Panc1 (cell line): ENCODE measurements at places on chromosomes 3 and 15.

DNA sequence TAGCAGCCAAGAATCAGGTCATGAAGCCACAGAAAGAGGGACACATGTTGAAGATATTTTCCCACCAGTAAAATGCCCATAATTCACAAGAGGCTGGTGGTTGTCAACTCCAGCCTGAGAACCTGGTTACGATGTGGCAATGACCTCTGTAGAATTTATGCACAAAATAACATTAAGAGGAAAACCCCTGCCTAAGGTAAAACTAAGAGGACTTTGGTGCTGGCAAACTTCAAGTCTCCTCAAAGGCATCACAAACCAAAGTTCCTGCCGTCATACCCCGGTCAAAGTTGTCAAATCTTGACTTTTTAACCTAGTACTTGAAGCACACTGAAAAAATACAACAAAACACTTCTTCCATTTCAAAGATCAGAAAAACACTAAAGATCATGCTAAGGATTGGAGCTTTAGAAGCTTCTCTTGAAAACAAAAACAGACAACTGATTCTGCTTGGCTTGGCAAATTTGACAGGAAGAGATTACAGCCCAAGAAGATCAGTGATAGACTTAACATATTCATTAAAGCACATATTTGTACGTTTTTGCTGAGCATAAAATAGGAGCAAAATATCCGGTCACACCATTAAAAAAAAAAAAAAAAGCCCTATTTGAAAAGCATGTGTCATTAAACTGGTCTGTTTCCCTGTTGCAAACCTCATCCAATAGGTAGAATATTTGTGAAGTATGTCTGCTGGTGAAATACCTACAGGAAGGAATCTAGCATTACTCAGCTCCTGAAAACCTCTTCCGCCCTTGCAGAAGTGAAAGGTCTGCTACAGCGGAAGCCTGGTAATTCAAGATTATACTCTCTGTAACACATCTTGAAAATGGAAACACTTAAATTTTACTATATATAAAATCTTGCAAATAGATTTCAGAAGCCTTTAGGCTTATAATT is 22.8 kb downstream of the EIF4E3 start:
- no peak for DNase-seq

- no peak for DNase-seq
Measured at GRCh38 chr3:16130066-16130465, 44.4 kb upstream of the GALNT15 start.

GRCh38 chr3:42651248-42652091 is 2.0 kb upstream of the ZBTB47 start:
- no peak for DNase-seq

- no peak for DNase-seq
Measured at GRCh38 chr3:64120876-64121275, 97.6 kb upstream of the PSMD6 start.

- DNase-seq: no peak
Measured at GRCh38 chr15:52466134-52466701, 62.5 kb downstream of the MYO5A start.

GRCh38 chr3:168517249-168518071 is 421.7 kb upstream of the GOLIM4 start:
- no peak for DNase-seq

DNA sequence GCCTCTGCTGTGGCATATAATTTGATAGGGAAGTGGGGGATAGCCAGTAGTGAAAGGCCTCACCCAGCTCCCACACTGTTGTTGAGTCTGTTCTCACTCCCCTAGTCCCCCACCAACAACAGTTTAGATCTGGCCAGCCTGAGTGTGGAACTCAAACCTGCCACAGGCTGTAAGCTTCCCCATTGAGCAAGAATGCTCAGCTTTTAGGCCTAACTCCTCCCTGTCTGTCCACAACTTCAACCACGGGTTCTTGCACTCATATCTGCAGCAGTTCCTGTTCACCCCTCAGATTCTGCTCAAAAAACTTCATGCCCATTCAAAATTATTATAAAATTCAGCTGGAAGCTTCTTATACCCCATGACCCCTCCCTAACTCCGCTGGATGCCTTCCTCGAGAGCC is 975.1 kb downstream of the NSUN3 start:
- DNase-seq: no peak

DNA sequence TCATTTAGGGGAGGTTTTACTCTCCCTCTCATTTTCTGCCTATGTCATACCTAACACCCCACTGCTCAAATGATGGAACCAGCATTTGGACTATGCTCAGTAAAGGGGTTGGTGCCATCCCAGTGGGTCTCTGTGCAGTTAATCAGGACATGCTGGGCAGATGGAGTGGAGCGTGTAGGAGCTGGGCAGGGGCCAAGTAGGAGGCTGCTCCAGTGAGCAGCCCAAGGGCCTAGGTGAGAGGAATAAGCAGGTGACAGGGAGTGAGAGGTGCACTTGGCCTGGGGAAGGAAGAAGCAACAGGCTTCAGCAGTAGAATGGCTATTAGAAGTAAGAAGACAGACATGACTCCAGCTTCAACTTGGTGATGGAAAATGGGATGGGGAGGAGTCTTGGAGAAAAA is 72.2 kb downstream of the EPHB1 start:
- DNase-seq: no peak

- DNase-seq: no peak
Measured at GRCh38 chr15:60128000-60128376, 123.9 kb downstream of the FOXB1 start.

- no peak for DNase-seq
Measured at GRCh38 chr3:14401692-14402303, 608 bp upstream of the SLC6A6 start.

GRCh38 chr3:59546522-59546921 is 496.7 kb upstream of the CFAP20DC start:
- no peak for DNase-seq

GRCh38 chr15:60006873-60007272 is 2.8 kb downstream of the FOXB1 start:
- DNase-seq: no peak

DNA sequence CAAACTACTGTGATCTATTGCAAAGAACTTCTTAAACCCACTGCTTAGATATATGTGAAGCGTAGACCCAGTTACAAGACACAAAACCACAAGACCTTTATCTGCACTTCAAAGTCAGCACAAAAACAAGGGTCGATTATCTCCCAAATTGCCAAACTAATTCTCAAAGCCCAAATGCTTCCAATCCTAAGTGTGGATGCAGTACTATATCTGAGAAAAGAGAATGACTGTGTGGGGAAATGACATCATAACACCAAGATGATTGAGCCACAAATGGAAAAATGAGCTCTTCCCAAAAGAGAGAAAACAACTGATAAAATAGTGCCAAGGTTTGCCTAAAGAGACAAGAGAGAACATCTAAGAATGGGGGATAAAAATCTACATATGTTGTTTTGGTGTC is 86.2 kb downstream of the MEIS2 start:
- DNase-seq: no peak

- DNase-seq: no peak
Measured at GRCh38 chr15:54789376-54789775, 407.4 kb downstream of the RSL24D1 start.

GRCh38 chr3:78116874-78117273 is 1077.0 kb downstream of the ROBO2 start:
- DNase-seq: no peak

GRCh38 chr15:31869686-31870307 is 160.5 kb upstream of the CHRNA7 start:
- no peak for DNase-seq

DNA sequence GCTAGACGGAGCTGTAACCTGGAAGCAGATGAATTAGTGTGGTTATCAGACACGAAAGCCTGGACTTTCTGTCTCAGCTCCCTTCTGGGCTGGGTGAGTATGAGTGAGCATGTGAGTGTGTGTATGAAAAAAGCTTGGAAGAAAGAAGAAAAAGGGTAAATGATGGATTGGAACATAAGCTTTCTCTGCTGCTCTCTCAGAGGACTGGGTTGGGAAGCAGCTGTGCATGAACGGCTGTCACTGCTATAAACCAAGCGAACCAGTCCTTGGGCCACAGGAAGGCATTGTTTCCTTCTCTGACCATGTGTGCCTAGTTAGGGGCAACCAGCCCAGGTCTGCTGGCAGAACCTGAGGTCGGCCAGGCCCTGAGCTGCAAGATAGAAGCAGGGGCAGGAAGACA is 37.0 kb downstream of the UMPS start:
- DNase-seq: no peak

- no peak for DNase-seq
Measured at GRCh38 chr15:35455201-35455600, 90.8 kb downstream of the DPH6 start.

DNA sequence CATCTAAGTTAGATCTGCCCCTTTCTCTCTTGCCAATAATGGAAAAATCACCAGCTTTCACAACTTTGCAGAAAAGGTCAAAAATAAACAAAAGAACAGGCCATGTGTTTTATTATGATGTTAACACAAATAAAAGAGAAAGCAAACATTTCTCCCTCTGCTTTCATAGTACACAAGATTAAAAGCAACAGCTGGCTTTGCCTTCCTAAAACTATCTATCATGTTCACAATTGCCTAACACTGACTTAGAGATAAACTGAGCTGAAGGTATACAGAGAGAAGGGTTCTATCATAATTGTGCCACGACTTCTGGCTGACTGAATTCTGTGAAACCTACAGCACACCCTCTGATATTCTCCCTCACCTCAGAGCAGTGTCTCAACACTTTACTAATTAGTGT is 29.4 kb downstream of the AADAC start:
- no peak for DNase-seq

- DNase-seq: no peak
Measured at GRCh38 chr3:141544697-141545096, 57.9 kb downstream of the RASA2 start.

GRCh38 chr15:68488290-68488689 is 56.3 kb upstream of the ITGA11 start:
- no peak for DNase-seq

- DNase-seq: no peak
Measured at GRCh38 chr15:56942118-56942517, 23.7 kb downstream of the TCF12 start.

DNA sequence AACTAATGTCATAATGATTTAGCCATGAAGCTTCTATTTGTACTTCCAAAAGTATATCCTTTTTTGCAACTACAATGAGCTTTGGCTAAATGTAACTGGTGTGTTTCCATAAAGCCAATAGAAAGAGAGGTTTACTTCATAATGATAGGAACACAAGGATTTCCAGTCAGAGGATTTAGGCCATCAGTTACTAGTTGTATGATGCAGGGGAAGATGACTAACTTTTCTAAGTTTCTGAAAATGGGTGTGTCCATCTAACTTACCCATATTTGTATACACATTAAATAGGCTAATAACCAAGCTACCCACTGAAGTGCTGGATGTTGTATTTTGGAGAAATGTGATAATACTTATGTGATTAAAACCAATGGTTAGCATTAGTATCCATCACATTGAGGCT is 55.7 kb downstream of the SLC4A7 start:
- DNase-seq: no peak

DNA sequence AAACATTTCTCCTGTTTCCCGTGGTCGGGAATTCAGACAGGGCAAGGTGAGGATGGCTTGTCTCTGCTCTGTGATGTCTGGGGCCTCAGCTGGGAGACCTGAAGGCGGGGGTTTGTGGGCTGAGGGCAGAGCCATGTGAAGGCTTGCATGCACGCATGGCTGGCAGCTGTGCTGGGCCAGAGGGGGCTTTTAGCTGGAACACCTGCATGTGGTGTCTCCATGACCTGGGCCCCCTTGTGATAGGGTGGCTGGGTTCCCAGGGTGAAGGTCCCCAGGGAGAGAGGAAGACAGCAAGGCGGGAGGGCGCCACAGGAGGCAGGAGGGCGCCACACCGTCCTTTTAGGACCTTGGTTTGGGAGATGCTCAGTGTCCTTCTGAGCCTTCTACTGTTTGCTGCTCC is 101.6 kb upstream of the PRR23E start:
- DNase-seq: no peak

DNA sequence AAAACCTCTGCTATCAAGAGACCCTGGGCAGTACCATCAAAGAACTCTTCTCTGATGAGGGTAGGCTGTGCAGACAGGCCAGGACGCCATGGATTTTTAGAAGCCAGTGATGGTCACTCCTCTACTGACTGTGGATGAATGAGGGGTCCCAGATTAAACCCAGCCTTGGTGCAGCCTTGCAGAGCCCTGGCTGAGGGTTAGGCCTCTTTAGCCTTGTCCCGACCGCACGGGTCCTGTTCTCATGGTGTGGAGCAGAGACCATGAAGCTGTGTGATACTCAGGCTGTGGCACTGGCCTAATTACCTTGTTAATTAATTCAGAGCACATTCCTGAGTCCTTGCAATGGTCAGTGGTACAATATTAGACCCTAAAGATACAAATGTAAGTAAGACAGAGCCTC is 71.7 kb downstream of the FBN1 start:
- no peak for DNase-seq

GRCh38 chr15:77084436-77084835 is 13.5 kb upstream of the TSPAN3 start:
- DNase-seq: no peak

GRCh38 chr3:46138581-46138980 is 69.5 kb downstream of the CCR1 start:
- DNase-seq: no peak

- DNase-seq: no peak
Measured at GRCh38 chr15:65085207-65085753, 8.7 kb downstream of the KBTBD13 start.

GRCh38 chr15:58038426-58039078 is 27.0 kb downstream of the ALDH1A2 start:
- no peak for DNase-seq

DNA sequence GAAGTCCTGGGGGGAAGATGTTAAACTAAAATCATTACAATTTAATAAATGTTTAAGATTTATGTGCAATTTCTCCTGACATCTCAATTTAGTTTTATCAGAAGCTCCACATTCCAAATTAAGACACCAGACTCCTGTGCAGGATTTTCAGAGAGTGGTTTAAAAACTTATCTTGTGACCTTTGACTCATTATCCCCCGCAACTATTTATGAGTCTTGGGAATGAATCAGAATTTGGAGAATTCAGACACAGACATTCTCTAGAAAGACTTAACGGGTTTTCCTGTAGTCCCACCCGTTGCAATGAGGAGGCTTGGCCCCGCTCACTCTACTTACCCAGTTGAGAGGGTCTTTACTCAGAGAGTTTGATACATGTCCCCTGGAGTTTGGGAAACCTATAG is 7.1 kb downstream of the OR5K2 start:
- DNase-seq: no peak

GRCh38 chr3:197775317-197775716 is 15.7 kb upstream of the LRCH3 start:
- no peak for DNase-seq
